Karpas-422 (cell line): ENCODE measurements at places on chromosomes 13 and 19.
A peak's percentile ranks its signal among the peaks of the same experiment; 100 is the strongest.

GRCh38 chr13:106814463-106814862 is 246.5 kb upstream of the ARGLU1 start:
- no peak for DNase-seq

DNA sequence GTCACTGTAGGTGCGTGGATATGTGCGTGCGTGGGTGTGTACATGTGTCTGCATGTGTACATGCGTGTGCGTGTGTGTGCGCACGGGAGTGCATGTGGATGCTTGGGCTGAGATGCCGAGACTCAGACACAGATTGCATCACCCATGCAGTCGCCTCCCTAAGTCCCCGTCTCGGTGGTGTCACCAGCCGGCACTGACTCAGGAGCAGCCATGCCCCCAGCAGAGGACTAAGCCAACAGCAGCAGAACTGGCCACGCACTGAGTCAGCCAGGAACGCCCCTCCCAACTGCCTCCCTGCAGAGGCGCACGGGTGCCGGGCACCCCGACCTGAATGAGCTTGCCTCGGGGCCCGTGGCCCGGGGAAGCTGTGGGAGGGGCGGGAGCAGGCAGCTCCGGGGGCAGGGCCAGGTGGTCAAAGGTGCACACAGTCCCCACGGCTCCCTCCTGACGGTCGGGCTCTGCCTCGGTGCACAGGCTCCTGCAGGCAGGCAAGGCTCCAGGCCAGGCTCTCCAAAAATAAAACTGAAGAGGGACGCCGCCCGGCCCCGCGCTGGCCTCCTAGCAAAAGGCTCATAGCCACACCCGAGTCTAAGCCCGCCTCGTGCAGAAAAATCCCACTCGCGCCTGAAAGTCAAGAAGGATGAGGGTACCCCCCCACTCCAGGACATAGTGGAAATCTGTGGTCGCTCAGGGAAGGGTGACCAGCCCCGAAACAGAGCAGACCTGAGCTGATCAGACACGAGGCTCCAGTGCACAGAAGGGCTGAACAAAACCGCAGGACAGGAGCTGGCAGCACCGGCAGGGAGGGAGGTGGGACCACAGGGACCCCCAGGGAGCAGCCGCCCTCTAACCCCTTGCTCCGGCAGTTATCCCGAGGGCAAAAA is 49.2 kb downstream of the GADD45B start:
- peak; percentile 54 for DNase-seq

- DNase-seq: no peak
Observed at GRCh38 chr13:71773531-71773930, 93.5 kb downstream of the DACH1 start.

DNA sequence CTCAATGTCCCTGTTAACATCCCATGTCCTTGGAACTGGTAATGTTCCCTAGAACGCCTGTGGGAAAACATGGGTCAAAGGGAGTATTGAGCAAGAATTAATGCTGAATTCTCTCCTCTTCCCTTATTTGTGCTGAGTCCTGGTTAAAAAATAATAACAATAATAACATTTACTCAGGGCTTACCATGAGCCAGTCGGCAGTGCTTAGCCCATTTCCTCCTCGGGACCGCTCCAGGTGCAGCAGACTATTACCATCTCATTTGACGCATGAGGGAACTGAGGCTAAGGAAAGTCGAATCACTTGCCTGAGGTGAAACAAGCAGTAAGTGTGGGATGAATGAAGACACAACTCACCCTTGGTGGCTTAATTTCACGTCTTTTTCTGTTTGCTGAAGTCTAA is 33.6 kb upstream of the SLC15A1 start:
- no peak for DNase-seq

GRCh38 chr19:48344892-48345291 is 18.8 kb downstream of the TMEM143 start:
- DNase-seq: peak; percentile 68

DNA sequence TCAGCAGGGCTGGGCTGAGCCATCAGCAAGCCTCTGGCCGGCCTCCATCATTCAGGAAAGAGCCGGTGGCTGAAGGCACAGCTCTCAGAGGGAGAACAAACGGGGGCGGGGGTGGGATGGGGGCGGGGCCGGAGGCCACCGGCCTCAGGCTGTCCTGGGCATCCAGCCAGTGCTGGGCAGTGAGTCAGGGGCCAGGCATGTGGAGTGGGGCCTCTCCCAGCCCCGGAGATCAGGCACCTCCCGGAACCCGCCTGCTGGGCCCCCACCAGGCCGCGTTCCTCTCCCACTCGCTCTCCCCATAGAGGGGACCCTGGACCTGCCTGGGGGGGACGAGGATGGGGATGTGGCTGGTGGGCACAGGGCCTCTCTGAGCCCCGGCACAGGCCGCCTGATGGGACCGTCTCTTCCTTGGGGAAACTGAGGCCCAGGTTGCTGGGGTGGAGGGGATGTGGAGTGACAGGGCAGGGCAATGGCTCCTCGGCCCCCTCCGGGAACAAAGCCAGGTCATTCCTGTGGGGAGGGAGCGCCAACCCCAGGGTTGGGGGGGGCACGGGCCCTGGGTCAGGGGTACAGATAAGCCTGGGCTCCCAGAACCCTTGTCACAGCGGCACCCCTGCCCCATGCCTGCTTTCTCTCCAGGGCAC is 12.9 kb downstream of the SPC24 start:
- DNase-seq: no peak

DNA sequence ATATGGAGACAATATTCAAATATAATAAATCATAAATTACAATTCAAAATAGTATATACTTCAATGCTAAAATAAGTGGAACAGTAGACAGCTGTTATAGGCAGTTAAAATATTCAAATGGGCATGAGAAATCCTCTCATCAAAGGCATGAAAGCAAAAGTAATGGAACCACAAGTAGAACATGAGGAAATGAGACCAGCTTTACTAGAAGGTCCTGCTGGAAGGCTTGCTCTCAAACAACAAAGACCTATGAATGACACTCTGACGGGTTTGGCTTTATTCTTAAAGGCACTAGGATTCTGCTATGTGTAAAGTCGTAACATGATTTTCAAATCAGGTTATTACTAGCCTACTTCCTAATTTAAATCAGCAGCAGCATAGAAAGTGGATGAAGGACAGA is 148.1 kb downstream of the VWA8 start:
- peak; percentile 45 for DNase-seq
